NCI-H69 (cell line): ENCODE measurements at places on chromosomes 1 and 21.
A peak's percentile ranks its signal among the peaks of the same experiment; 100 is the strongest.

- no peak for DNase-seq
Observed at GRCh38 chr1:10825592-10825991, 29.1 kb upstream of the CASZ1 start.

GRCh38 chr1:235855811-235856429, 10.8 kb downstream of the LYST start:
- no peak for DNase-seq

DNA sequence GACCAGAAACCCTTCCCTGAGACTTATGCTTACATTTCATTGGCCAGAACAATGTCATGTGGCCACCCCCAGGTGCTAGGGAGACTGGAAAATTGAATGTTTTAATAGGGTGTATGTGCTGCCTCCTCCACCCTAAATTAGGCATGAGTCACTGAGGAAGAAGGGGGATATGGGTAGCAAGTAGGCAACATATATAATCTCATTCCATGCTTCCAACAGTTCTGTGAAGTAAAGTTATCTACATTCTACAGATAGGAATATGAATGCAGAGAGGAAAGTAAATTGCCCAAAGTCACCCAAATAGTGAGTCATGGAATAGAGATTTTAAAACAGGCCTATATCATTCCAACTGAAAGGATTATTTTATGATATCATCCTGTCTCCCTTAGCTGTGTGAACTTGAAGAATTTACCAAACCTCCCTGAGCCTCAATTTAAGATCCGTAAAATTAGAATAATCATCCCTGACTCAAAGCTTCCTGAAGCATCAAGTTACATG, 168.6 kb upstream of the FGGY start:
- no peak for DNase-seq

DNA sequence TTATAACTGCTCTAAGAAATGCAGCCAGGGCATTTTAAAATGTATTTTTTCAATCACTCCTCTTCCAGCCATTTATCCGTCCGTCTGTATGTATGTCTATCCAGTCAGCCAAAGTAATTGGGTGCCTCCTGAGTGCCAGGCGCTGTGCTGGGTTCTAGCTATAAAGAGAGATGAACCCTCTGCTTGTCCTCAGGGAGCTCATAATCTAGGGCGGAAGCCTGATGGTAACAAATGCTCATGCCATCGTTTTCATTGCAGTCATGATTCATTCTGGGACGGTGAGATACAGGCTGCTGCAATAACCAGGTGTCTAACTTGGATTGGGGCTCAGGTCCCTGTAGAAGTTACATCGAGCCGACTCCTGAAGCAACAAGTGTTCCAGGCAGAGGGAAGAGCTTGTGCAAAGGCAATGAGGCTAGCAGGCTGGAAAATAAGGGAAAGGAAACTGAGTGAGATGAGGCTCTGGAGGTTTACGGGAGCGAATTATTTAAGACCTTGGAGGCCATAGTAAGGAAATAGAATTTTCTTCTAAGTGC, 11.6 kb downstream of the IFI6 start:
- DNase-seq, result no peak

GRCh38 chr1:71587961-71588360, 507.1 kb upstream of the ZRANB2 start:
- peak; percentile 58 for DNase-seq

GRCh38 chr21:36261459-36261858, 58.5 kb upstream of the MORC3 start:
- DNase-seq, result no peak

- DNase-seq, result no peak
Observed at GRCh38 chr21:26194326-26194725, 23.8 kb upstream of the APP start.

DNA sequence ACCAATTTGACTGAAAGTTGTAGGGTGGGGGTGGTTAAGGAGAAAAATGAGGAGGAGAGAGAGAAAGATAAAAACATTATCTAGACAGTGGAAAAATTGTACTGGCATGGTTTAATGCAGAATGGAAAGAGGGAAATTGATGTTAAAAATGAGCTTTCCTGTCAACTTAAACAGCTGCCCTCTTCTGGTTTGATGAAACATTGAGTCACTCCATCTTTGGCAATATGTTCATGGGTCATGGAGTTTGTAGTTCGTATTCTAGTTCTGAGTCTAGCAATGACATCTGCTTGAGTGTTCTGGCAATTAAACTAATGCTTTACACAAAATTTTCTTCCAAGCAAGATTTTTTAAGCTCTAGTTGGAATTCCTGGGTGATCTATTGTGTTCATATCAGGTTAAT, 9.6 kb downstream of the ZNF648 start:
- no peak for DNase-seq

DNA sequence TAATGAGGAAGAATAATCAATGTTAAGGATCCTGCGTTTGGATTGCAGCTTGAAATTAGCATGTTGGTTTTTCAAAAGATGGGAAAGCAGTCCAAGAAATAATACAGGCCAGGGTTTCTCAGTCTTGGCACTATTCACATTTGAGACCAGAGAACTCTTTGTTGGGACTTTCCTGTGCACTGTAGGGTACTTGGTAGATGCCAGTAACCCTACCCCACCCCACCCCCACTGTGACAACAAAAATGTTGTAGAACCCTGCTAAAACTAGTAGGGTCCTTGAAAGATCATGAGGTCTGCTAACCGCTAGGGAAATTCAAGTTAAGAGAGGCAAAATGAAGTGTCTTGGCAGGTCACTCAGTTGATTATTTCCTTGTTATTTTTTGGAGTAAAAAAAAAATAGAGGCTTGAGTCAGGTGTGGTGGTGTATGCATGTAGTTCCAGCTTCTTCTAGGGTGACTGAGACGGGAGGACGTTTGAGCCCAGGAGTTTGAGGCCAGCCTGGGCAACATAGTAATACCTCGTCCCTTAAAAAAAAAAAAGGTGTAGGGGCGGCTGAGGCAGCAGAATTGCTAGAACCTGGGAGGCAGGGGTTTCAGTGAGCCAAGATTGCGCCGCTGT, 53.3 kb downstream of the SPEN start:
- DNase-seq, result no peak

DNA sequence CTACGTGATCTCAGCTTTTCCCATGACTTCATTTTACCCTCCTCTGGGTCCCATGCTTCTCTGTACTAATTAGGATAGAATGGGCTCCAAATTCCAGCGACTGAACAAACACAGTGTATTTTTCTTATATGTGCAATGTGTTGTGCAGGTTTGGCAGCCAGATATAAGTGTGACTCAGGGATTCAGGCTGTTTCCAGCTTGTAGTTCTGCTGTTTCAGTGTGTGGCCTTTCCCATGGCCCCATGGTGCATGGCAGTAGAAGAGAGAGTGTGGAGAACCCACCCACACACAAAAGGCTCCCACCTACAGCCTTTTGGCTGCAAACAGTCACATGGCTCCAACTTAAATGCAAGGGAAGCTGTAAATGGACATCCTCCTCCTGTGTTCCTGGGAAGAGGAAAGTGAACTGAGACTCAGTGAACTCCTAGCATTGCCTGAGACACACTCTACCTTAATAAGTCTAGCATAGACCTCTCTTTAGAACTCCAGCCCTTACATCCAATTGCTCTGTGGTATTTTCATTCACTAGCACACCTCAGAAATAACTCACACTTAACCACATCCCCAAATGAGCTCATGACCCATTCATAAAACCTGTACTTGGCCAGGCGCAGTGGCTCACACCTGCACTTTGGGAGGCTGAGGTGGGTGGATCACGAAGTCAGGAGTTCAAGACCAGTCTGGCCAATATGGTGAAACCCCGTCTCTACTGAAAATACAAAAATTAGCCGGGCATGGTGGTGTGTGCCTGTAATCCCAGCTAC, 58.7 kb downstream of the KIAA0040 start:
- no peak for DNase-seq

DNA sequence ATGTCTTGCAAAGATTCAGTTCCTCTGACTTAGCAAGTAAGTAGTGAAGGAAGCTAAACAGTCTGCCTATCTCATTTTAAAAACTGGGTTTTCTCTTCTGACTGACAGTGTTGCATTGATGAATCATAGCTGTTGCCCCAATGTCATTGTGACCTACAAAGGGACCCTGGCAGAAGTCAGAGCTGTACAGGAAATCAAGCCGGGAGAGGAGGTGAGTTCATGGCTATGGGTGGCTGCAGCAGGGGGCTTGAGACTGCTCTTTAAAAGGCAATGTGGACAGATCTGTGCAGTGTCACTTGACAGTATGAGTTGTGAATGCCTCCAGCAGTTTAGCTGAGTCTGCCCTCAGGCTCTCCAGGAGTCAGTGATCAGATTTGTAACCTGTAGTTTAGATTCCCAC, 46.6 kb downstream of the SMYD2 start:
- peak; percentile 65 for DNase-seq

DNA sequence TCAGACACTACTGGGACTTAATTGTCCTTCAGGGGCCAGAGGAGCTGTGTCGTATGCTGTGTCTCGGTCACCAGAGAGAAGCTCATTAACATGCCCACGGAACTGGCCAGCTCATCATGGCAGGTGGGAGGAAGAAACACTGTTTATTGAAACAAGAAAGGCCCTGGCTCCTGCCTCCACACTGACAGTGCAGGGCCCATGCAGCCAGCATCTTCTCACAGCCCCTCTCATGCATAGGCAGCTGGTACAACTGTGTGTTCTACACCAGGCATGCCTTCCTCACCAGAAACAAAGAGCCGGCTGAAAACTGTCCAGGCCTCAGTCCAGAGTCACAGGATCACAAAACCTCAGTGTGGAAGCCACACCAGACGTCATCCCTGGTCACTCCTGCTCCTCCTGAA, 106.0 kb downstream of the UBE2U start:
- DNase-seq, result no peak

- no peak for DNase-seq
Observed at GRCh38 chr21:41875086-41875485, 4.1 kb downstream of the PRDM15 start.
